Calu3 (cell line): ENCODE measurements at places on chromosomes 4 and X. TPM values are rescaled to one million over a fixed set of nuclear protein-coding genes. Genes with fewer than 3 reads are reported as not detected.

Gene UGT2B17
- total RNA-seq: not detected in 2 replicates

- DNase-seq: peak; percentile 15
Observed at GRCh38 chrX:107978707-107979307, 3.4 kb downstream of the TEX13B start.

Gene RPA4
- total RNA-seq: 1.3 and 1.4 TPM in 2 replicates

DNA sequence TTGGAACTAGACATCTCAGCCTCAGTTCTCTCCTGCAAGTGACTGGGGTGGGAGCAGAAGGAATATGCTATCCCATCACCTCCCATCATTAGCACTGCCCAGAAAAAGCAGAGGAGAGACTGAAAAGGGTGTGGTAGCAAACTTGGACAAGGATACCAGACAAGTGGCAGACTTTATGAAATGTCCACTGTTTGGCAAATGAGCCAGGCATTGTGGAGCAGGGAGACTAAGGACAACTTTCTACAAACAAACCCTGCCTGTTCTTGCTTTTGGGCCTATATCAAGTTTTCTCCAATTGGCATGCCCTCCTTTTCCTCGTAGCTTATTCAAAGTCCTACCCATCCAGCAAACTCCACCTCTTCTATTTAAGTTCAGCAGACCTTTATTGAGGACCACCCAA is 41.6 kb downstream of the ZCCHC12 start:
- DNase-seq: no peak

DNA sequence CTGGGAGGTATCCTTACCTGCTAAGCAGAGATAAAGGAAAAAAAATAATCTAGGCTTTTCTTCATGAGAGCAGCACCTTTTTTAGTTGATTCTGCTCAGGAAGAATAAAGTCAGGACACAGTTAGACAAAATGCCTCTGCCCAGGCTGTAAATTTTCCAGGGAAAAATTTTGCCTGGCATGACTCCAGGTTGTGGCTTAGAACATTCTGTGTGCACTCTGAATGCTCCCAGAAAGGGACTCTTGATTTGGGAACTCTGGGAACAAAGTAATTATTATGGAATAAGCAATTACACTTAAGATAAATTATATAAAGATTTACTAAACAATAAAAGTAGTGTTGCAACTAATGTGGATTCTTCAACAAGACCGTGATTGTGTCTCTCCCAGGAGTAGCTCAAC is 826.2 kb upstream of the TENM3 start:
- no peak for DNase-seq

- DNase-seq: no peak
Observed at GRCh38 chr4:124079174-124079780, 633.3 kb downstream of the ANKRD50 start.
